ENCODE measurements at places on chromosomes 7 and 10.

DNA sequence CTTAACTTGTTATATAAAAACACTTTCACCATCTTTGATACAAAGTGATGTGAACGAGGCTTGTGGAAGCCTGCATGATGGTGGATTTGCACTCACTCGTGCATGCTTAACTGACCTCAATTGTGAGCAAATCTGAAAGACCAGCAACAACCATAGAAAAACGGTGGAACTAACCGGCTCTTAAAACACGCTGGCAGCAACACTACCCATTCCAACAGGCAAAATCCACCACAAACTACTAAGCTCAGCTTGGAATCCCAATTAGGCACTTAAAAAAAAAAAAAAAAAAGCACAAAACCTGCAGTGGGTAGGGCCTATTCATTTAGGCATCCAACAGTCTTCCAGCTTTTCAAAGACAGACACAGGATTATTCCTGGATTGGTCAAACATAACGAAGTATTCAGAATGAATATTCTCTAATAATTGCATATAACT lies 1.8 kb downstream of the GDI2 start:
- DNase-seq = peak; percentile 77

GRCh38 chr7:76334320-76334967 lies 24.3 kb downstream of the YWHAG start:
- no peak for DNase-seq

DNA sequence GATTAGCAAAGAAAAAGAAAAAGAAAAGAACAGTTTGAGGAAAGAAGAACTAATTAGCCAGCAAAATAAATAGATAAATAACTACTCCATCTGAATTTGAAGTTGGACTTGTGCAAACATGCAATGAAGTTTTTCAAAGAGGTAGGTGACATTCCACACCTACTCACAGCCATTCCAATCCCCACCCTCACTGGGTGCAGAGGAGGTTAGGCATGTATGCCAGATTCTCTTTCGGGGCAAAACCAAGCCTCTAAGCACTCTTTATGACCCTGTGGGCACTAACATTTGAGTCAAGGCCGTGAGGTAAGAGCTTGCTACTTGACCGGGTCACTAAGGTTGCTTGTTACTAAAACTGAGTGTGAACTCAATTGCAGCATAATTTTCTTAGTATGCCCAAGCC lies 108.4 kb upstream of the SEMA3A start:
- DNase-seq = no peak

DNA sequence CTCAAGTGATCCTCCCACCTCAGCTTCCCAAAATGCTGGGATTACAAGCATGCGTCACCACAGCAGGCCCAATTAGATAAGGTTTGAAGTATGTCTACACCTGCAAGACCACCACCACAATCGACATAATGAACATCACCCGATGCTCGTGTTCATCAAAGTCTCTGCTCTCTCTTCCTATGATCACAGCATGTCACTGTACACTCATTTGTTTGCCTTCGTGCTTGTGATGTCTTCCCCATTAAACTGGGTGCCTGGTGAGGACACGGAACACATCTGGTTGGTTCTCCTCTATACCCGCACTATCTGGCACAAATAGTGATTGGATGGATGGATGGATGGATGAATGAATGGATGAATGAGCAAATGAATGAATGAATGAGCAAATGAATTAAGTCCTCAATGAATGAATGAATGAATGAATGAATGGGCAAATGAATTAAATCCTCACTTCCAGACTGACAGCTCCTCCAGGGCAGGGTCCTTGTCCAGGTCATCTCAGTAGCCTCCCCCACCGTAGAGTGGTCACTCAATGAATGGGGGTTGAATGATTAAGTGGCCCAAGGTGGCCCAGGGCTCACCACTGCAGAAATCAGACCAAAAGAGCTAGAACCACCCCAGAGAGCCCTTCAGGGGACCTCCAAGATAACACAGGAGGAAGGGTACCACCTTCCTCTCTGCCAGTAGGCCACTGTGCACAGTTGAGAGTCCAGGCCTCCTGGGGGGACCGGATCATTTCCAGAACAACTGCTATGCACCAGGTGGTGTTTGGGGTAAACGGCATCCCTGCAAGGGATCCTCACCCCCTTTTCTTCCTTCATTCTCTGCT lies 101.9 kb upstream of the TNRC18 start:
- peak; percentile 25 for DNase-seq

DNA sequence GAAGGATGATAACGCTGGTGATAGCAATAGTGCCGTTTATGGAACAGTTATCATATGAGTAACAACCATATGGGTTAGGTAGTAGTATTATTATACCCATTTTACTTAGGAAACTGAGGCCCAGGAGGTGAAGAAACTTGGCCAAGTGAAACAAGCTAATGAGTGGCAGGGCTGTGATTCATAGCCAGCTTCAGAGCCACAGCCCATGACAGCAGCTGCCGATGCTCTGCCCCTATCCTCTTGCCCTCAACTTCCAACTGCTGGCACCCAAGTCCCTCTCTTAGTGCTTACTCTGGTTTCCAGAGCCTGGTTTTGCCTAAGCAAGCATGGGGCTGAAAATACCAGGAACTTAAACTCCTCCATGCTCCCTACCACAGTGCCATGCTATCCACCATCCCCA lies 12.3 kb downstream of the SH3PXD2A start:
- no peak for DNase-seq

DNA sequence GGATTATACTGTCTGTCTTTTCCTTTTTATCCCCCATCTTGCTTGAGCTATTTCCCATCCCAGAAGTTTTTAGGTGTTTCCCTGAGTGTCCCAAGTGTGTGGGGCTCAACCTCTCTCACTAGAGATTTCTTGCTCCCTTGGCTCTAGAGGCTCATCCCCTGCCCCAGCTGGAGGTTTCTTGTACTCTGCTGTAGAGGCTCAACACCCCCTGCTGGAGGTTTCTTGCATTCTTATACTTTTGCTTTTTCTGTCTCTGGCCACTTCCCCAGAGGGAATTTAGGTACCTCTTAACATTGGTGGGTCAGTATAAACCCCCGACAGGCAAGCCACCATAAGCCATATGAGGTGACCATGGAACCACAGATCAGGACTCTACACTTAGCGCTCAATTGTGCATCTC lies 114.2 kb upstream of the FAM3C start:
- peak; percentile 65 for DNase-seq

Measured in neural progenitor cell (in vitro differentiated cells).